ENCODE measurements at places on chromosomes 7 and 10.

- no peak for DNase-seq
Measured at GRCh38 chr10:133156674-133157579, 3.1 kb upstream of the KNDC1 start.

DNA sequence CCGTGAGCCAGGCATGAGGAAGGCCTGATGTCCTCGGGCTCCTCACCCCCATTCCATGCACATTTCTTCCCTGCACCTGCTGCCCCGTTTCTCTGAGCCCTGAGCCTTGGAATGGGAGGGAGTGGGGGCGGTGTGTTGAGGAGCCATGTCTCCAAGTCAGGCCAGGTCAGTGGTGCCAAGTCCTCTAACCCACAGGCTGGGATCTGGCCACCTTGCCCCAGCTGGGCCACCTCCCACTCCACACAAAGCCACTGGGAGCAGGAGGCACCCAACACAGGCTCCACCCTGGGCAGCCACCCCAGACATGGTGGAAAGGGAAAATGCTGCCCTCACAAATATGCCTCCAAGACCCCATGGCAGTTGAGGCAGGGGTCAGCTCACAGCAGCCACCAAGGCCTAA, 27.7 kb downstream of the ZCCHC24 start:
- no peak for DNase-seq

DNA sequence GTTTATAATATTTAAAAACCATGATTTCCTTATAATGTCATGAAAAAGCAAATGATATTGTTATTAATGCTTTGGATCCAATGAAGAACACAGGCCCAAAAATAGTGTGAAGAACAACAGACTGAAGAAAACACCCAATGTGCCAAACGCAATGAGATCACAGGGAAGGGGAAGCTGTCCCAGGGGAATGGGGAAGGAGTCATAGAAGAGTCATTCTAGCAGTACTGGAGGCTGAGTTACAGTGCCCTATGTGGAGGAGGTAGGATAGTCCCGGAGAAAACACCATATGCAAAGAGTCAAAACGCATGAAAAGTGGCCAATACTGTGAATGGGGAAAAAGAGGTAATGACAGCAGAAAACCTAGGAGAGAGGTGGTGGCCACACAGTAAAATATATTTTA, 50.9 kb downstream of the TPK1 start:
- no peak for DNase-seq

GRCh38 chr10:30052062-30052461, 7.3 kb downstream of the JCAD start:
- DNase-seq: no peak

- no peak for DNase-seq
Measured at GRCh38 chr7:120869700-120870099, 11.8 kb upstream of the TSPAN12 start.

GRCh38 chr10:44020322-44021111, 364.4 kb downstream of the CXCL12 start:
- DNase-seq: no peak

DNA sequence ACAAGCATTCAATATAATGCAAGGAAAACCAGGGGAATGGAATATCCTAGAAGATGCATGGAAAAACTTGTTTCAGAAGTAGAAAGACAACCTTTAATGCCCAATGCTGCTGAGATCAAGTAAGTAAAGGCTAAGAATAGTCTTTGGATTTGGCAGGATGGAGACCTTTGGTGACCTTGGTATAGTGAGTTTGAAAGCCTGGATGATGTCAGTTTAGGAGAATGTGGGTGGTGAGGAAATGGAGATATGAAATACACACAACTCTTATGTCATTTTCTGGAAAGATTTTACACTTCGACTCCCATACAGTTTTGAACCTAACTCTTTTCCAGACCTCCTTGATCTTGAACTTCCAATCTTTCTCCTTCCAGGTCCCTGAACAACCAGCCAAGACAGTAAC, 185.7 kb downstream of the TFEC start:
- DNase-seq: no peak

- no peak for DNase-seq
Measured at GRCh38 chr7:16764942-16765341, 11.4 kb downstream of the TSPAN13 start.

DNA sequence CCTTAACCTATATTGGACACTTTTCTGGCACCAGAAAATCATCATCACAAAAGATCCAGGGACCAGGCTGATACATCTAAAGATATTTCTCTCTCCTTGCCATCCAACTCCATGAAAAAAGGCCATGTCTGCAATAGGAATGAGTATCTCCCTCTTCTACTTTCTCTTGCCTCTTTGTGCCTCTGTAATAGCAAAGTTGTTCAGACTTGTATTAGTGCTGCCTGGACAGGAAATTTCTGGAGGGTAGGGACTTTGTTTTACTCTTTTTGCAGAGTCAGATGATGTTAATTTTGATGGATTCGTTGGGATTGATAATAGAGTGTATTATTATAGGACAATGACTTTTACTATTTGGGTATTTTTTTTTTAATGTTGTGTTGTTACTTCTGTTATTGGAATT, 376.3 kb downstream of the INHBA start:
- no peak for DNase-seq

DNA sequence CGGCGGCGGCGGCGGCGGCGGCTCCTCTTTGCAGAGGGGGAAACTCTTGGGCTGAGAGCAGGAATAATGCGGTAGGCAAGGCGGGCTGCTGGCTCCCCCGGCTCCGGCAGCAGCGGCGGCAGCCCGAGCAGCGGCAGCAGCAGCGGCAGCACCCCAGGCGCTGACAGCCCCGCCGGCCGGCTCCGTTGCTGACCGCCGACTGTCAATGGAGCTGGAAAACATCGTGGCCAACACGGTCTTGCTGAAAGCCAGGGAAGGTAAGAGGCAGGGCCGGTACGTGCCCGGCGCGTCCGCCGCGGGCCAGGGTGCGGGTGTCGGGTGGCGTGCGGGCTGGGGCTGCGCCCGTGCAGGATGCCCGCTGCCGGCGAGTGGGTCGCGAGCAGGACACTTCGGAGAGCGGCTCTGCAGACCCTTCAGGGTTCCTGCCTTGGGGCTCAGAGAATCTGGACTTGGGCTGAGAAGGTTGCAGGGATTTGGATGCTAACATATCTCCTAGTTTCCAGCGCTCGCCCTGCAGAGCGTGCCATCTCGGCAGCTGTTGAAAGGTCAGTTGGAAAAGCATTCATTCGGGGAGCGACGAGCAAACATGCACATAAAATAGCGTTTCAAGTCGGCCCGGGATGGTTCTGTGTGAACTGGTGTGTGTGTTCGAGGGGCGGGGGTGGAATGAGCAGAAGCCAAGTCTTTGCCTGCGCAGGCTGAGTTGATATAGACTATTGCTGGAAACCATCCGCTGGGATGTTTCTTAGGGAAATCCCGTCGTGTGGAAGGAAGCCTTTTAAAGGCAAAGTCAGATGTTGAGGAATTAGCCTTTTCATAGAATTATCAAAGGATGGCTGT, 562 bp downstream of the GRK5 start:
- DNase-seq: no peak

GRCh38 chr10:48381971-48382370, 75.5 kb downstream of the MAPK8 start:
- DNase-seq: no peak

GRCh38 chr10:31509989-31510388, 191.0 kb downstream of the ZEB1 start:
- no peak for DNase-seq

DNA sequence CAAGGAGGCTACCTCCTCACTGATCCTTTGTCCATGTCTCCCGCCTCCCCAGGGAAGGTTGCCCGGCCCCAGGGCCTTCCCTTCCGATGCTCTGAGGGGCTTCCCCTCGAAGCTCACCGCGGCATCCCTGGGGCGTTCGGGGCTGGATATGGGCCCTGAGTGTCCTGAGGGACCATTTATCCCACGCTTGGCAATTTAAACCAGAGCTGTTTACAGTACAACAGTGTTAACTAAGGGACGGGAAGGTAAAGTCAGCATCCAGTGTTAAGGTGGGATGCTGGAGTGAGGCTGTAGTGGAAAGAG, 92.0 kb downstream of the TCERG1L start:
- no peak for DNase-seq

GRCh38 chr10:13146379-13146778, 15.0 kb upstream of the MCM10 start:
- DNase-seq: no peak

DNA sequence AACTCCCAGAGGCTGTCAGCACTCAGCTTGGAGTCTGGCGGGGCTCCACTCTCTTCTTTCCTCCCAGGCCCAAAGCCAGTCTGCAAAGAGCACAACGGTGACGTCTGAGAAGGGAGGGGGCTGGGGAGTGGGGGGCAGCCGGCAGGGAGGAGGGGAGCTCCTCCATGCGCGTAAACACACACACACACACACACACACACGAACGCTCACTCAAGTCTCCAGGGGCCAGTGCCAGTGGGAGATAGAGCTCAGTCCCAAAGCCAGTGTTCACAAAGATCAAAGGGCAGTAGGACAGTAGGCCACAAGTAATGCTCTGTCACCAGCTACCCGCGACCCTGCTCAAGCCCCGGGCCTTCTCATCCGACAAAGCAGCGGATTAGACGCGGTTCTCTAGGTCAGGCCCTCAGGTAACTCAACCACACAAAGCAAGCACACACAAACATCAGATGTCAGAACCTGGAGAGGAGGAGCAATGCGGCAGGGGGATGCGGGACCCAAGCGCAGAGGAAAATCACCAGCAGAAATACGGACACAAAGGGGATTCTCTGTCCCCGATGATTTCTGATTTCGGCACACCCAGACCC, 19.9 kb downstream of the TCAF1 start:
- no peak for DNase-seq

DNA sequence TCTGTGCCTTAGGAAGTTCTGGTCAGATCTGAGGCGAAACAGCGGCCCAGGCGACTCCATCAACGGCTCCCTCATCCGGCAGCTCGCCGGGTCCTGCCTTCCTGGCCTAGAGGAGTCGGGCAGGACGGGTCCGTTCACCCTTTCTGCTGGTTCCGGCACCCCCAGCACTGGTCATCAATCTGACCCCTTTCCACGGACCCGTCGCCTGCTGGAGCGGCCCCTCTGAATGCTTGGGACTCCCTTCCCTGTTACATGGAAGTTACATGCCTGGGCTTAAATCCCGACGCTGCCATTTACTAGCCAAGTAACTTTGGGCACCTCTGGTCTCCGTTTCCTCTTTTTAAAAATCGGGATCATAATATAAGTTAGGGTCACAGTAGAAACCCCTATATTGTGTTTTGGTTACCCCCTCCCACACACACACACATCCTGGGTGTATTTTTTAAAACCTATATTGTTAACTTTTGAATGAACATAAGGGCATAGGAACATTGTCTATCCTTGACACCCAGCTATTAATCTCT, 607 bp upstream of the GGCT start:
- DNase-seq: no peak

GRCh38 chr10:119468542-119469324, 73.8 kb downstream of the RGS10 start:
- DNase-seq: no peak

DNA sequence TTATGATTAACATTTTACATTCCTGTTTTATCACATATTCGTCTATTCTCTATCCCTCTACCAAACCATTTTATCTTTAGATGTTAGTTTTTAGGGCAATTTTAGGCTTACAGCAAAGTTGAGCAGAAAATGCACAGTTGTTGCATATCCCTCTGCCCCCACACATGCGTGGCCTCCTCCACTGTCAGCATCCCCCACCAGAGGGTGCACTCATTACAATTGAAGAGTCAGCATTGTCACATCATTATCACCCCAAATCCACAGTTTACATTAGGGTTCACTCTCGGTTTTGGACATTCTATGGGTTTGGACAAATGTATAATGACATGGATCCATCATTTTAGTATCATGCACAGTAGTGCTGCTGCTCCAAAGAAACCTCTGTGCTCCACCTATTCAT, 86.4 kb downstream of the WDR37 start:
- DNase-seq: no peak

DNA sequence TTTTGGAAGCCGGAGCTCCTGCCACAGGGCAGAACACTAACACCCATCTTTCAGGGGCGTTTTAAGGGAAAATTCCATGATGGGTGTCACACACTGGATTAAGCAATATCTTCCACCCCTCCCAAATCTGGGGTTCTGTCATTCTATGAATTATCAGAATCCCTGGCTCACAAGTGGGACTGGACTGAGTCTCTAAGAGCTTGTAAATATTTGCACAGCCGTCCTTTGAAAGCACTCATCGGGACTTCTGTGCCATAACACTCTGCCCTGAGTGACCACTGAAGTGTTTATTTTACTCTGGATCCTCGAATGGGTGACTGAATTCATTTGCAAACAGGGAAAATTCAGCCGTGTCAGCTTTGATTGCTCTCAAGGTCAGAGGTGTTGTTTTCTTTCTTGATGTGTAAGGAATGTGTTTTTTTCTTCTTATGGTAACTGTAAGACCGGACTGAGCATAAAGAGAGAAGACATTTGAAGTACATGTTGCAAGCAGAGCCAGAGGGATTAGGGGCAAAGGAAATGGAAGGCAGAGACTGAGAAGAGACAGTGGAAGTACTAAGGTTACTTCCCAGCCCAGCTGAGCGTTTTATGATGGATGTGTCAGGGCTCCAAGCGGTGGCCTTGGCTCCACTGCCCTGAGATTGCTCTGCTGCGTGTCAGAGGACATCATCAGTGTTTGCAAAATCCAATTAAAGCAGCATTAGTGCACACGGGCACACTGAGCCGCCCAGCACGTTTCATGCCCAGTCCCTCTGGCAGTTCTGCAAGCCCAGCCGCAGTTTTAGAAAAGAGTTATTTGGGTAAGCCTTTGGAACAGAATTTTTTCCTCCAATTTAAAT, 17.7 kb upstream of the GTPBP4 start:
- DNase-seq: no peak

DNA sequence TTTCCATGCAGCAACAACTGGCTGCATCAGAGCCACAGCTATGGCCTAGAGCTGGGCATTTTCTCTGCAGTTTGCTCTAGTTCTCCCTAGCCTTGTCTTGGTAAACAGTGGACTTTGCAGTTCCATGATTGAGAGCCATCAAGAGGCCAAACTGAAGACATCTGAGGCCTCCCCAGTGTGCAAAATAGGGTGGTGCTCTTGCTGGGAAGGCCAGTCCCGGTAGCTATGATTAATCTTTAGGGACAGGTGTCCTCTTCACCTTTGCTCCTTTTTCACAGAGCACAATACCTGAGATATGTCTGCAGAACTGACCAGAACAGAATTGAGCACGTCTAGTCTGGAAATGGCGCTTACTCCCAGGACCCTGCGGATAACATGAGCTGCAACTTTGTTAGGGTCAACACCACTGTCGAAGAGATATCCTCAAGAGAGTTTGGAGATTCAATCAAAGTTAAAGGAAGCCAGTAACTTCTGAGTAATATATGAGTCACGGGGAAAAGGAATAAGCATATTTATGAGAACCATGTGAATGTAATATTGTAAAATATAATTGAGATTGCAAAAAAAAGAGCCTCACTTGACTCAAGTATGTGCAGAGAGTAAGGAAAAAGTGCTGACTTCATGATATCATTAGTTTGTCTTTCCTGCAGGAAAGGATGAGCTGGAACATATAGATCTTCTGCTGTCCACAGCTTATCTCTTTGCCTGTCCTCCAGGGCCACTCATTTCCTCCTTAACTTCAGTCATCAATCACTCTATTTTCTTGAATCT, 76.7 kb downstream of the ANK3 start:
- no peak for DNase-seq

DNA sequence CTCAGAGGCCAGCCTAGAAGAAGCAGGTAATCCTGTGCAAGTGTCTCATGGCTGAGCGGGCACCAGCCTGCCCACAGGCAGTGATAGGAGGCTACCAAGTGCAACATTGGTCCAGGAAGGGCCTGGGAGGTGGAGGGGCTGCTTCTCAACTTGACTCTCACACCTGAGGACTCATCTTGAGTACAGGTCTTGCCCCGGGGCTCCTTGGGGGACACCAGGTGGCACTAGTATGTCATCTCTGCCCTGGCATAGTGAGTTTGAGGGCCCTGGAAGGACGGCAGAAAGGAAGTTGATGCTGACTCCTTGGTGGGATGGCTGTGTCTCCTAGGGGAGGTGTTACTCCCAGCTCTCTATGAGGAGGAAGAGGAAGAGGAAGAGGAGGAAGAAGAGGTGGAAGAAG, 2.3 kb downstream of the CCDC136 start:
- DNase-seq: no peak

Measured in stimulated activated CD8-positive, alpha-beta memory T cell treated with anti-CD3 and anti-CD28 coated beads, Interleukin-4, amount 100 ng/mL, for 1 hour (primary cell).